ENCODE measurements at places on chromosomes 16 and 17.

DNA sequence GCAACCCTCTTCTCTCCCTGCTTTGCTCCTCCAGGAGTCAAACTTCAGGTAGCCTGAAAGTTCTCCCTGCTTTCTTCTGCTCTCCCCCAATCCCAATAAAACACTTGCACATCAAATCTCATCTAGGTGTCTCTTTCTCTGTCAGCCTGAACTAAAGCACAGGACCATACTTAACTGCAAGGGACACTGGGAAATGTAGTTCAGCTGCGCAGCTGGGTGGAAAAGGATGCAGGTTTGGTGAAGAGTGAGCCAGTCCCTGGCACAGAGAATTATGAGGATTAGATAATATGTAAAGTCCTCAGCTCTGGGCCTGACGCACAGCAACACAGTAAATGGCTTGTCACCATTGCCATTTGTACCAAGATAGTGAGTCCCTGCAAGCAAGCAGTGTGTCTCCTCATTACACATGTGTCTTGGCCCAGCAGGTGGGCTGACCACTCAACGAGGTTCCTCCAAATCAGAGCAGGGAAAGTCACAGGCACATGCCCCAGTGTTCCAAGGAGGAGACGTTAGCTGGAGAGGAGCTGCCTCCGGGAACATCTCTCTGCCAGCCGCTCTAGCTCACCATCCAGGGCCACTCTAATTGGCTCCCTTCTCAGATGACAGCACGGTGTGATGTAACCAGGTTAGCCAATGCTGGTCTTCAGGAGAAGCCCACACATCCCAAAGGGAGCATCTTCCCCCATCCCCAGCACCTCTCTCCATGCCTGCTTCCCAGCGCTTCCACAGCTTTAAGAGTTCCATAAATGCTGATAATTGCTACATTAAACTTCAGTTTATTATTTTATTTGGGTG lies 29.7 kb upstream of the IRX3 start:
- DNase-seq, result no peak

DNA sequence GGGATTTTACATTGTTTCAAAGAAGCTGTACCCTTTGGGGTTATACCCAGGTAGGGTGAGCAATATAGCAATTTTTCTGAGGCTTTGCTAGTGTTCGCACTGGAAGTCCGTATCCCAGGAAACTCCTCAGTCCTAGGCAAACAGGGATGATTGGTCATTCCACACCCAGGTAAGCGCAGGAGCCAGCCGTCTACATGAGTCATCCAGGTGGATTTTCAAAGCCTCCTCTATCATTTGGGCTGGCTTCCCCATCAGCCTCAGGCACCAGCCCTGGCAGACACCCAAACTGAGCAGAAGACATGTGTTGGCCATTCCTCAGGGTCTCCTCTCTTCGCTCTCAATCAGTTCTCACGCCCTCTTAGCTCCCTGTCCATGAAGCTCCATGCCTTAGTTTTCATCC lies 135.6 kb downstream of the AIPL1 start:
- DNase-seq, result no peak

DNA sequence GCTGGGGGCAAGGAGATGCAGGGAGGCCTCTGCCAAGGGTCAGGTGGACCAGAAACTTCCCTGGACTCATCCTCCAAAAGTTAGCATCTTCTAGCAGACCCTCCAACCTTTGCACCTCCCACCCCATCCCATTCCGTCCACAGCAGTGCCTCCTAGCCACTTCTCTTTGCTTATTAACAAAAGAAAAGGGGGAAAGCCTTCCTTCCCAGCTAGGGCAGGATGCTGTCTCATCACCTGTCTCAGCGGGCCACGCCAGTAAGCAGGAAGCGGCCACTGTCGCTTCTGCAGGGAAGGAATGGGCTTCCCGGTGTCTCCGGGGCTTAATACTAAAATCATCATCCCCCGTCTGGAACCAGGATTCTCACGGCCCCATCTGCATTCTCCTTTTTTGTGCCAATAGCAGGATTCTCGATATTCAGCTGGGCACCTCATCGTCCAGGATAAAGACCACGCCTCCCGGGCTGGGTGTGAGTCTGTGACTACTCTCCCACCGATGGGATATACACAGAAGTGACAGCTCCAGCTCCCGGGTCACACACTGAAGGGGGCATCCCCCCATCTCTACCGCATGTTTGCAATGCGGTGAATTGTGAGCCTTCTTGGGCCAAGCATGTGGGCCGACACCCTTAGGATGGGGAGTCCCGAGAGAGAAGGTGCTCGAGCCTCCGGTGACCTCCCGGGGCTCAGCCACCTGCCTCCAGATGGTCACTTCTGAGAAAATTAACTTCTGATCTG lies 15.5 kb upstream of the RBFOX3 start:
- DNase-seq, result no peak

DNA sequence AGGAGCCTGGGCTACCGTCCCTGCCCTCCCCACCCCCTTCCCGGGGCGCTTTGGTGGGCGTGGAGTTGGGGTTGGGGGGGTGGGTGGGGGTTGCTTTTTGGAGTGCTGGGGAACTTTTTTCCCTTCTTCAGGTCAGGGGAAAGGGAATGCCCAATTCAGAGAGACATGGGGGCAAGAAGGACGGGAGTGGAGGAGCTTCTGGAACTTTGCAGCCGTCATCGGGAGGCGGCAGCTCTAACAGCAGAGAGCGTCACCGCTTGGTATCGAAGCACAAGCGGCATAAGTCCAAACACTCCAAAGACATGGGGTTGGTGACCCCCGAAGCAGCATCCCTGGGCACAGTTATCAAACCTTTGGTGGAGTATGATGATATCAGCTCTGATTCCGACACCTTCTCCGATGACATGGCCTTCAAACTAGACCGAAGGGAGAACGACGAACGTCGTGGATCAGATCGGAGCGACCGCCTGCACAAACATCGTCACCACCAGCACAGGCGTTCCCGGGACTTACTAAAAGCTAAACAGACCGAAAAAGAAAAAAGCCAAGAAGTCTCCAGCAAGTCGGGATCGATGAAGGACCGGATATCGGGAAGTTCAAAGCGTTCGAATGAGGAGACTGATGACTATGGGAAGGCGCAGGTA lies 762 bp downstream of the CDK12 start:
- DNase-seq, result no peak

- DNase-seq, result no peak
These were observed 4.4 kb upstream of the CYB561 start for GRCh38 chr17:63450551-63450950.
